HL-60 (cell line): ENCODE measurements at places on chromosomes 2 and 18.
A peak's percentile ranks its signal among the peaks of the same experiment; 100 is the strongest.

DNA sequence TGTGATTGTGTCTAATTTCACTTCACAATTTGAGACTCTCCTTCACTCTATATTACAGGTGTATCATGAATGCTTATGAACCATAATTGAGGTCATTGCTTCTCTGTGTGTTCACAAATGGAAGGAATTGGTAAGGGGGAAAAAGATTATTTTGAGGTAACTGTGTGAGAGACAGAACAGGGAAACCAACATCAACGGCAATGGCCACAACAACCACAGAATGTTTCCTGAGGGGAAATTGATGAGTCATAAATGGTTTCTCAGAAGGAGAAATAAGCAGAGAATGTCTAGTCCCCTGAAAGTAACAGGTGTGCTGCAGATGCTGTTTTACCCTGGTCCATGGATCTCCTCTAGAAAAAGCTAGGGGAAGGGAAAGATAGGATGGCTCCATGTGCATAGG is 361.2 kb upstream of the GALNT5 start:
- DNase-seq = no peak

DNA sequence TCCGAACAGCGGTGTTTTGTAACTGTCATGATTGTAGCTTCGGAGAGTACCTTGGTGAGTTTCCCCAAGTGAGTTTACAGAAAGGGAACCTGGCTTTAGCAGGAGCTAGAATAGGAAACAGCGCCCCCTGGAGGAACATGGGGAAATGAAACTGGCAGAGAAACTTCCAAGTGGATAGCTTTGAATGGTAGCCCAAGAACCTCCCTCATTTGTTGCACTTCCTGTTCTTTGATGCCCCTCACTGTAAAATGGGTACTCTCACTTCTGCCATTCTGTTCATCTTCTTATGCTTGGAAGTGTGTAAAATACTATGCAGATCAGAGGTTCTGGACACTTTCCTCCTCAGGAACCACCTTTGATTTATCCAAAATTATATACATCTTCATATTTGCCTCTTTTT is 36.2 kb downstream of the CHST10 start:
- DNase-seq = peak; percentile 63

GRCh38 chr2:119106301-119106897 is 52.2 kb downstream of the C1QL2 start:
- peak; percentile 15 for DNase-seq

- no peak for DNase-seq
Measured at GRCh38 chr2:102522890-102523289, 49.9 kb downstream of the SLC9A4 start.

DNA sequence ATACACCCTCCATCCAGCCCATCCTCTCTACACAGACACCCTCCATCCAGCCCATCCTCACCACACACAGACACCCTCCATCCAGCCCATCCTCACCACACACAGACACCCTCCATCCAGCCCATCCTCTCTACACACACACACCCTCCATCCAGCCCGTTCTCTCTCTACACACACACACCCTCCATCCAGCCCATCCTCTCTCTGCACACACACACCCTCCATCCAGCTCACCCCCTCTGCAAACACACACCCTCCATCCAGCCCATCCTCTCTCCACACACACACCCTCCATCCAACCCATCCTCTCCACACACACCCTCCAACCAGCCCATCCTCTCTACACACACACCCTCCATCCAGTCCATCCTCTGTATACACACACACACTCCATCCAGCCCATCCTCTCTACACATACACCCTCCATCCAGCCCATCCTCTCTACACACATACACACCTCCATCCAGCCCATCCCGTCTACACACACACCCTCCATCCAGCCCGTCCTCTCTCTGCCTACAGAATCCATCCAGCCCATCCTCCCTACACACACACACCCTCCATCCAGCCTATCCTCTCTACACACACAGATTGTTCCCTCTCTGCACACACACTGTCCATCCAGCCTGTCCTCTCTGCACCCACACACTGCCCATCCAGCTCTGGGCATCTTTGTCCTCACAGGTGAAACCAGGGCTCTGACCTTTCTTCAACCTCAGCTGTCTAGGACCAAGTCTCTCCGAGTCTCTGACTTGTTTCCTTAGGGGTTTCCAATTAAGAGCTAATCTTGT is 81.2 kb downstream of the EIPR1 start:
- no peak for DNase-seq

DNA sequence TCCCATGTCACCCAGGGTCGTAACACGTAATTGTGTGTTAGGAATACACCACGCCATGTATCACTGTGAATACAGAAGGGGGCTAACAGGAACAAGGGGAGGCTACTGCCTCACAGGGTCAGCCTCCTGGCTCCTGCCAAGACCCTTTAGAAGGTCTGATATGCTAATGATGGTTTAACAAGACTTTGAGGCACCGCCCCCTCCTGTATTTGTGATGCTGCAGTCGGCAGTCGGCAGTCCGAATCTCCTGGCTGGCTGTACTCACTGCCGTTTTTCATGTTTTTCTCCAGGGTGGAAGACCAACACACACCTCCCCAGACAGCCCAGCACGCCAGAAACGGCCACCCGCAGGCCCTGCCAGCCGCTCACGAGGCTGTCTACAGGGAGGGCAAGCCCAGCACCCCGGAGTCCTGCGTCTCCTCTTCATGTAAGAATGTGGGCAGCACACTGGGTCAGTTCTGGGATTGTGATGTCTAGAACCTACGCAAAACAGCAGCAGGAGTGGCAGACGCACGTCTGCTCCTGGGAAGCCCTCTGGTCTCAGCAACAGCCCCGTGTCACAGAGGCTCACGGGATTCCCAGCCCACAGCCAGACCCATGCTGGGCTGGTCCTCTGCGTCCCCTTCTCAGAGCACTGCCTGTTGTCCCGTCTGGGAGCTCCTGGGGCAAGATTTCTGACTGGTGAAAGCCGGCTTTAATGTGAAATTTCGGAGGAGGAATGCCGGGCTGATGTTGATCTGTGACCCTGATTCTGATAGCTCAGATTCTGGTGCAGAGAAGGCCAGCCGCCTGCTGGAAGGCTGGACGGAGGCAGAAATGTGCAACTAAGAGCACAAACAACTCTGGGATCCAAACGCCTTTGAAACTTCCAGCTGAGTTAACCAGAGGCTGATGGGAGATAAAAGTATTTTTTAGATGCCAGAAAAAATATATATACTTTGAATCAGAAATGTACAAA is 39.7 kb upstream of the B3GNT7 start:
- no peak for DNase-seq

DNA sequence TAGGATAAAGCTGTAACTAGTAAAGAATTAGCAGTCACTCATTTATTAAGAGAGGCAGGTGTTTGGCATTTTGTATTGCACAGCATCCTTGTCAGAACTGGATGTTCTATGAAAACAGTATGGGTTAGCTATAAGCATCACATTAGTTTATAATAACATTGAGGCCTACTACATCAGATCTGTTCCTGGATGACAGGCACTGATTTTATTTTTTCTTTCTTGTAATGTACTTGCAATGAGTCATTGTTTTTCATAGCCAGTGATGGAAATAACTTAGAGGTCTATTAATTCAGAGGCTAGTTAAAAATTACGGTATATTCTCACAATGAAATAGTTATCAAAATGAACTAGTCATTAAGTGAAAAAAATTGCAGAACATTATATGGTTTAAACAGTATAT is 13.0 kb upstream of the RMDN2 start:
- no peak for DNase-seq

GRCh38 chr2:101123795-101124471 is 27.2 kb downstream of the TBC1D8 start:
- DNase-seq = no peak
